ENCODE measurements at places on chromosomes 16 and 17. TPM values are rescaled to one million over a fixed set of nuclear protein-coding genes. Genes with fewer than 3 reads are reported as not detected.

CRHR1 gene
- not detected for total RNA-seq

CASKIN2 gene
- 18.3 TPM for total RNA-seq

LDHD gene
- total RNA-seq: 0.55 TPM

ABCC12 gene
- total RNA-seq: not detected

MYO15A gene
- total RNA-seq: 0.21 TPM

TUBB3 gene
- 599 TPM for total RNA-seq

CIBAR2 gene
- total RNA-seq: not detected

SEPTIN1 gene
- 0.38 TPM for total RNA-seq

MT1H gene
- total RNA-seq: not detected

FOXL1 gene
- 9.0 TPM for total RNA-seq

QRICH2 gene
- total RNA-seq: 3.3 TPM

ACLY gene
- 301 TPM for total RNA-seq

DEXI gene
- 60.1 TPM for total RNA-seq

KRT222 gene
- total RNA-seq: not detected

TBC1D3C gene
- total RNA-seq: not detected

NECAB2 gene
- not detected for total RNA-seq

IRF8 gene
- total RNA-seq: 2.2 TPM

ARL6IP1 gene
- 267 TPM for total RNA-seq

CCL4 gene
- not detected for total RNA-seq

LDAF1 gene
- total RNA-seq: 65.0 TPM

NPTX1 gene
- total RNA-seq: 0.07 TPM

TMIGD1 gene
- total RNA-seq: not detected

RPL19 gene
- 4,555 TPM for total RNA-seq

Data from kidney epithelial cell (primary cell).